ENCODE measurements at places on chromosomes 1 and 21.

DNA sequence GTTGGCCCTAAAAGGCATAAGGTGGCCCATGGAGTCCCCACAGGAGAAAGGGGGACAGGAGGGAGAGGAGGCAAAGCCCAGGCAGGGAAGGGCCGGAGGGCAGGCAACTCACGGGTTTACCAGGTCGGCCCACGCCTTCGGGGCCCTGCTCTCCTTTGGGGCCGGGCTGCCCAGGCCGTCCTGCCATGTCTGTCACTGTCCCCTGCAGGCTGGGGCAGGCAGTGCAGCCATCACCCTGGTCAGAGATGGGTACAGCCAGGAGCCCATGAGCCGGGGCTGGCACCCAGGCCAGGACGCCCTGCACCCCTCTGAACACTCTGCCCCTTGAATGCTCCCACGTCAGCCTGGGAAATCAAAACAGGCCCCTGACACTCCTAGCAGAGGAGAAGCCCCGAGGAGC is 19.8 kb downstream of the COL16A1 start:
- H3K27me3 ChIP-seq = peaks cover 3% of the 10 kb centered on the region
- no peaks in the 10 kb centered on the region for H3K36me3 ChIP-seq
- no peak overlapping the region for H3K27ac ChIP-seq
- no peak overlapping the region for H3K4me3 ChIP-seq

DNA sequence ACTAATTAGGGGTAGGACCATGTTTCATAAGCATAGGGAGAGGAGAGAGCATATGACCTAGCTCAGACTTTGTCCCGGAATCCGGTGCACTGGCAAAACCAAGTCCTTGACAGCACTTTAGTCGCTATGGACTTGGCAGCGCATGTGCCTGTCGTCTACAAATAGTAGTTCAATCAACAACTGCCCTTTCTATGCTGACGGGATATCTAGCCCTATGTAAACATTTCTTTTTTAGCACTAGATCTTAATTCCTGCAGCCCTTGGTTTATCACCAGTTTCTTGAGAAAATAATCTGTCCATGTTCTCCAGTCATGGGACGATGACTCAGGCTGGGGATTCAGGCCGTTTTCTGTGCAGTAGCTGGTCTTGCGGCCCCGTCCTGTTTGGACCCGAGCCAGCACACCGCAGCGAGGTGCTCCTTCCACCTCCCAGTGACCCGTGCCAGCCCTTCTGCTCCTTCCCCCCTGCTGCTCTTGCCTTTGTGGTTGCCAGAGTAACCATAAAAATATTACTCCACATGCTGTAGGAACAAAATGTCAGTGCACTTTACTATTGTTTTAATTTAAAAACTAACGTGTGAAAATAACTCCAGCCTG is 8.6 kb upstream of the MT1HL1 start:
- no peaks in the 10 kb centered on the region for H3K36me3 ChIP-seq
- H3K4me1 ChIP-seq = no peaks in the 10 kb centered on the region
- no peak for DNase-seq
- H3K27ac ChIP-seq = no peak overlapping the region

- H3K27ac ChIP-seq = no peak overlapping the region
- peaks cover 80% of the 10 kb centered on the region for H3K4me1 ChIP-seq
- no peaks in the 10 kb centered on the region for H3K36me3 ChIP-seq
- H3K27me3 ChIP-seq = peaks cover 5% of the 10 kb centered on the region
Measured at GRCh38 chr1:18947570-18947969, 8.9 kb downstream of the IFFO2 start.

DNA sequence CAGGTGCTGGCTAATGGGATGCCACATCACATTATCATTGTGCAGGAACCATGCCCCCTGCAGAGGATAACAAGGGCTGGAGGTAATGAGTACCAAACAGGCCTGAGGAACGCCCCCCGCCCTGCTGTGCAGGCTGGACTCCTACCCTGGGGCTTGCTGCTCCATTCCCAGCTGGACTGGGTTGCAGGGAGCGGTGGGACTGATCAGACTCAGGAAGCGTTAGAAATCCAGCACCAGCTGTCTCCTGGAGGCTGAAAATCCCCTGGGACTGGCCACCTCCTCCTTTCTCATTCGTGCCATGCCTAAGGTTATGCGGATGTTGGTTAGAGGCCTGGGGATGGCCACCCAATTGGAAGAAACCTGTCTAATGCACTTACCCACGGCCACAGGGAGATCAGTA is 36.9 kb upstream of the POU3F1 start:
- peaks cover 31% of the 10 kb centered on the region for H3K27me3 ChIP-seq
- H3K4me3 ChIP-seq = no peak overlapping the region
- no peaks in the 10 kb centered on the region for H3K36me3 ChIP-seq
- H3K4me1 ChIP-seq = no peaks in the 10 kb centered on the region
- H3K27ac ChIP-seq = no peak overlapping the region
- no peak for DNase-seq

Measured in nephron progenitor cell (in vitro differentiated cells).